Activated T-helper 2 cell treated with anti-CD3 and anti-CD28 coated beads, Interferon-gamma antibody, Interleukin-2, Interleukin-4, amounts not matched to agents 10 μg/mL and 5 μg/mL and 100 μg/mL, durations not matched to agents 14 hours and 24 hours and 36 hours (primary cell): ENCODE measurements at places on chromosomes 12 and 14.

GRCh38 chr12:262817-263216, at the start of gene SLC6A13:
Gene SLC6A13, minus strand, starts transcription at chr12:262836. Its CDS starts 2,784 bp downstream, at chr12:260052.
- no peak within 1 kb of the TSS for H3K4me3 ChIP-seq
- DNase-seq = no peak
- H3K36me3 ChIP-seq = no peaks in the 10 kb centered on the region
- H3K27ac ChIP-seq = no peak within 1 kb of the TSS

DNA sequence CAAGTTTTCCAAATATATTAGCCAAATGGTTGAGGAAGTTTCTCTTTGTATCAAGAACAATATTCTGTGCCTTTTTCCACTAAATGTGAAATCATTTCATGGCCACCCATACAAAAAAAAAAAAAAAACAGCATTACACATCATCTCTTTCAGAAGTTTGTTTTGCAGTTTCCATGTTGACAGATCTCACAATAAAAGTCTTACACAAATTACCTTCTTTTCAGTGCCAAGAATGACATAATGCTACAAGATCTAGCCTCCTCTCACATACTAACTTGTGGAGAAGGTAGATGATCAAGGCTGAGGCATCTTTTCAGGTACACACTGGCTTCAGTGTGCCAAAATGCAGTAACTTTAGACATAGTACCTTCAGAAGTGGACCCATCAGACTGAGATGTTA, 35.3 kb downstream of the PRKD1 start:
- no peaks in the 10 kb centered on the region for H3K36me3 ChIP-seq
- H3K4me1 ChIP-seq = no peaks in the 10 kb centered on the region
- H3K27ac ChIP-seq = no peak overlapping the region
- H3K27me3 ChIP-seq = no peaks in the 10 kb centered on the region
- no peak overlapping the region for H3K4me3 ChIP-seq

GRCh38 chr12:131151558-131152345, 198.0 kb downstream of the ADGRD1 start:
- no peak overlapping the region for H3K4me3 ChIP-seq
- H3K27me3 ChIP-seq = peaks cover 12% of the 10 kb centered on the region
- no peak overlapping the region for H3K27ac ChIP-seq
- H3K36me3 ChIP-seq = no peaks in the 10 kb centered on the region
- no peak for DNase-seq
- no peaks in the 10 kb centered on the region for H3K4me1 ChIP-seq

GRCh38 chr12:49730568-49731101, 10.7 kb upstream of the TMBIM6 start:
- no peaks in the 10 kb centered on the region for H3K36me3 ChIP-seq
- peaks cover 3% of the 10 kb centered on the region for H3K4me1 ChIP-seq
- H3K4me3 ChIP-seq = no peak overlapping the region
- H3K27ac ChIP-seq = no peak overlapping the region

GRCh38 chr12:64173456-64173855, 48.6 kb downstream of the KICS2 start:
- no peak for DNase-seq
- H3K27ac ChIP-seq = no peak overlapping the region
- no peak overlapping the region for H3K4me3 ChIP-seq
- H3K4me1 ChIP-seq = no peaks in the 10 kb centered on the region
- no peaks in the 10 kb centered on the region for H3K36me3 ChIP-seq

- no peak overlapping the region for H3K27ac ChIP-seq
- no peak for DNase-seq
- no peaks in the 10 kb centered on the region for H3K27me3 ChIP-seq
- no peak overlapping the region for H3K4me3 ChIP-seq
- no peaks in the 10 kb centered on the region for H3K4me1 ChIP-seq
These were observed 67.8 kb downstream of the FLRT2 start for GRCh38 chr14:85597701-85598100.

DNA sequence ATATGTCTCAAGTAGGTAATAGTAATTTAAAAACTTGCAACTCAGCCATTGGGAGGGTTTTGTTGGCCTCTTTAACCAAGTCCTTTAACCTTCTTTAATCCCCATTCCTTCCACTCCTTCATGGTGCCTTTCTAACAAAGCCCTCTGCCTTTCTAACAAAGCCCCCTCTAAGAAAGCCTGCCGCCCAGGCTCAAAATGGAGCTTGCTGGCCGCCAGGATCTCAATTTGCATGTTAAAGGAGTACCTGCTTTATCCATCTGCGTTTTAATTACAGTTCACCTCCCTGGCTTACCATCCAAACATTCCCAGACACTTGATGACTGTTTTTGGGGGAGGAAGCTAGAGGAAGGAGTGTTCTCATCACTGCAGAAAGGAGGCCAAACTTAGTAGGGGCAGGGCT, 183.4 kb downstream of the PTPN11 start:
- H3K4me1 ChIP-seq = no peaks in the 10 kb centered on the region
- no peak overlapping the region for H3K27ac ChIP-seq
- no peak overlapping the region for H3K4me3 ChIP-seq
- DNase-seq = no peak

- no peak overlapping the region for H3K27ac ChIP-seq
- H3K27me3 ChIP-seq = peaks cover 62% of the 10 kb centered on the region
- H3K36me3 ChIP-seq = no peaks in the 10 kb centered on the region
- no peak for DNase-seq
These were observed 27.7 kb downstream of the PDE6H start for GRCh38 chr12:15000575-15000974.

GRCh38 chr14:24162093-24162492, 1.0 kb downstream of the IRF9 start:
- peak overlapping the region; percentile 95 for H3K4me3 ChIP-seq
- H3K36me3 ChIP-seq = peaks cover 91% of the 10 kb centered on the region
- H3K27ac ChIP-seq = peak overlapping the region; percentile 97
- H3K4me1 ChIP-seq = peaks cover 42% of the 10 kb centered on the region
- DNase-seq = no peak

GRCh38 chr14:37060496-37061260, 111.7 kb downstream of the SLC25A21 start:
- no peak overlapping the region for H3K27ac ChIP-seq
- H3K36me3 ChIP-seq = no peaks in the 10 kb centered on the region
- DNase-seq = no peak
- H3K4me3 ChIP-seq = no peak overlapping the region
- H3K4me1 ChIP-seq = no peaks in the 10 kb centered on the region

DNA sequence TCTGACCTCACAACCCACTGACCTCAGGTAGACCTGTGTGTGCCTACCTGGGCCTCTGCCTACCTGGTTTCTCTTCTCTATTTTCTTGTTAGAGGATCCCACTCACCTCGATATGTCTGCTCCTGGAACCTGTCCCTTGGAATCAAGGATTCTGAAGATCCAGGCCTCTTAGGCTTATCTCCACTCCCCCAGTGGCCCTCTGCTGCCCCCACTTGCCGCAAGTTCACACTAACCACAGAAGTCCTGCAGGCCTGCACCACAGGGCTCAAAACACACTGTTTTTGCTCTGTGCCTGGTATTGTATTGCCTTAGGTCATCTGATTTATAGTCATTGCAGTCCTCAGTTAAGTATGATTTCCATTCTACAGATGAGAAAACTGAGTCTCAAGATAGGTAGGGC, 15.3 kb upstream of the NRXN3 start:
- peaks cover 9% of the 10 kb centered on the region for H3K4me1 ChIP-seq
- no peak overlapping the region for H3K4me3 ChIP-seq
- no peak overlapping the region for H3K27ac ChIP-seq
- no peak for DNase-seq
- no peaks in the 10 kb centered on the region for H3K36me3 ChIP-seq

- H3K4me3 ChIP-seq = peak overlapping the region; percentile 23
- no peaks in the 10 kb centered on the region for H3K36me3 ChIP-seq
- no peak for DNase-seq
- peaks cover 23% of the 10 kb centered on the region for H3K4me1 ChIP-seq
- H3K27me3 ChIP-seq = no peaks in the 10 kb centered on the region
- peak overlapping the region; percentile 68 for H3K27ac ChIP-seq
These were observed 439.5 kb downstream of the CCER1 start for GRCh38 chr12:90515199-90516175.

GRCh38 chr12:32296567-32296966, 102.8 kb upstream of the FGD4 start:
- no peak overlapping the region for H3K4me3 ChIP-seq
- H3K4me1 ChIP-seq = no peaks in the 10 kb centered on the region
- DNase-seq = no peak
- no peak overlapping the region for H3K27ac ChIP-seq

DNA sequence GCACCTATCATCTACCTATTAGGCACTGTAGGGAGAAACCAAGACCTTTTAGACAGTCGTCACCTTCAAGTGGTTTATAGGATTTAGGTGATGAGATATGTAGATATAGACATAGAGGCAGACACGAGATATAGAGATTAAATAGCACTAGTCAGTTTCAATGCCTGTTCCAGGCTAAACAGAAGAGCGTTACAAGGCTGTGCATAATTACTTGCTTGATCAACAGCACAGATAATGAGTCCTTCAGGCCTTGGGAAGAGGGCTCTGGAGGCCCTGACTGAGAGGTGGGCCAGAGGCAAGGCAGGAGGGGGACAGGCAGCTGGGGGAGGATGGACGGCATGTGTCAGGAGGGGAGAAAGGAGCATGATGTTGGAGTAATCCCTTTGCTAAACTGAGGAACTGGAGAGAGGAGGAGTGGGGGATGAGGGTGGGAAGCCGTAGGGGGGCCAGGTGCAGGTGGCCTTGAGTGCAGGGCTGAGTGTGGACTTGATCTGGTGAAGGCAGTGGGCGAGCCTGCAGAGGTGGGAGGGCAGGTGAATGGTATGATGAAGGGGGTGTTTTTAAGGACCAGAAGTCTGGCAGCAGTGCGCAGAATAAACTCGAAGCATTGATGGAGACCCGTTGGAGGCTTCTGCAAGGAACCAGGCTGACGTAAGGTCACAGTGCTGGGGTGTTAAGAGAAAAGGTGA, 43.9 kb upstream of the ATP23 start:
- no peaks in the 10 kb centered on the region for H3K36me3 ChIP-seq
- DNase-seq = no peak
- H3K27me3 ChIP-seq = no peaks in the 10 kb centered on the region
- peaks cover 45% of the 10 kb centered on the region for H3K4me1 ChIP-seq
- H3K4me3 ChIP-seq = peak overlapping the region; percentile 52

DNA sequence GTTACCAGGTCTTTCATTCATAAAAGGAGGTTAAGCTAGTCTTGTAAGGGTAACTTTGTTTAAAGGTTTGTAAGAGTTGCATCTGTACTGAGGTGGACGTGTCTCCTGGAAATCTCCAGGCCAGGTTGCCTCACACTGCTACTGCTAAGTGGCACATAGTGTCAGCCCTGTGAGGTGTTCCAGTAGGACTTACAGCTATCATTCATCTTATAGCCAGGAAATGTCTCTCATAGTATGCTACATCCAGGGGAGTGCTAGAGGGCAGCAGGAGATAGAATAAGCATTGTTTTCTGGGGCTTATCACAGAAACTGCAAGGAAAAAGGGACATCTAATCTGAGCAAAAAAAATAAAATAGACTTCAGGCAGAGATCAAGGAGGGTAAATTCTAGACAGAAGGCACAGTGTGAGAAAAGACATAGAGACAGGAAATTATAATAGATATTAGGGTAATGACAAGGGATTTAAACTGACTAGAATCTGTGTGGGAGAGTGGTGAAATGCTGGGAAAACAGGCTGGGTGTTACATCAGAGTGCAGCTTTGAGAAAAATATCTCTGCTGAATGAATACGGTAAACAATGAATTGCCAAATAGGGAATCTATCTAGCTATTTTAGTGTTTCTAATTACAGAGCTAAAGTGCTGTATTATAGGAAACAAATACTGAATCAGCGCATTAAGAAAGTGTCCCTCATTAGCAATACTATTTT, 205.1 kb upstream of the ABCD2 start:
- no peak for DNase-seq
- H3K27ac ChIP-seq = no peak overlapping the region
- H3K36me3 ChIP-seq = no peaks in the 10 kb centered on the region
- peaks cover 1% of the 10 kb centered on the region for H3K27me3 ChIP-seq

DNA sequence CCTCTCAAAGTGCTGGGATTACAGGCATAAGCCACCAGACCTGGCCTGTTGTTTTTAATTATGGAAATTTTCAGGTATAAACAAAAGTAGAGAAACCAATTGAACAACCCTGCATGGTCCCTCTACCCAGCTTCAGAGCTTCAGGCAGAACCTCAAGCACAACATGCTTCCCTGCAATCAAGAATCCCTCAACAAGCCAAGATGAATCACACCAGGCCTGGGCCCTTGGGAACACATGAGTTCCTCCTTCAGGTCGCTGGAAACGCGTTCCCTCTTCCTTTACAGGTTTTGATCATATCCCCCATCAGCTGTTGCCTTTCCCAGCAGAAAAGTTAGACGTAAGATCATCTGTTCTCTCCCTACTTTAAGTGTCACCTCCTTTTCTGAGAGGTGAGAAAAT, 20.5 kb upstream of the CORO1C start:
- H3K27ac ChIP-seq = no peak overlapping the region
- no peaks in the 10 kb centered on the region for H3K4me1 ChIP-seq
- no peak for DNase-seq
- no peaks in the 10 kb centered on the region for H3K27me3 ChIP-seq
- no peaks in the 10 kb centered on the region for H3K36me3 ChIP-seq

DNA sequence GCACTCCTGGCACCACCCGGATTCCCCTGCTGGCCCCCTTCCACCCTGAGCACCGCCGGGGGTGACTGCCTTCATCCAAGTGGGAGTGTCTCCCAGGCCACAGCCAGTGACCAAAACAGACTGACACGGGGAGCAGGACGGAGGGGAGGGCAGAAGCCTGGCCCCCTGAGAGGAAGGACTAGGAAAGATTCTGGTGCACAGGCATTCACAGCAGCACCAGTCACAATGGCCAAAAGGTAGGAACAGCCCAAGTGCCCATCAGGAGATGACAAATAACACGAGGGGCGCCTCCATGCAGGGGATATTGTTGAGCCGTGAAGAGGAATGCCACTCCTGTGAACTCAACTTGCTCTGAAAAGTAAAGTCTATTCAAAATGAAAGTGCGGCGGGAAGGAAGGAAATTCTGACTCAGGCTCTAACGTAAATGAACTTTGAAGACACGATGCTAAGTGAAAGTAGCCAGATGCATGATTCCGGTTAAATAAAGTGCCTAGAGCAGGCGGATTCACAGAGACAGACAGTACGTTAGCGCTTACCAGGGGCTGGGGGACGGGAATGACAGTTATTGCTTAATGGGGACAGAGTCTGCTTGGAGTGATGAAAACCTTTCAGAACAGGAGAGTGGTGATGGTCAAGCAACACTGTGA, 146.1 kb upstream of the NCOR2 start:
- H3K27ac ChIP-seq = peak overlapping the region; percentile 86
- peaks cover 17% of the 10 kb centered on the region for H3K4me1 ChIP-seq
- DNase-seq = peak; percentile 58
- no peaks in the 10 kb centered on the region for H3K36me3 ChIP-seq
- H3K4me3 ChIP-seq = peak overlapping the region; percentile 56

GRCh38 chr12:65565601-65566560, 258.4 kb upstream of the HMGA2 start:
- no peak overlapping the region for H3K4me3 ChIP-seq
- no peak overlapping the region for H3K27ac ChIP-seq
- peaks cover 14% of the 10 kb centered on the region for H3K27me3 ChIP-seq
- no peaks in the 10 kb centered on the region for H3K36me3 ChIP-seq
